ENCODE measurements at places on chromosomes 6 and 20.
A peak's percentile ranks its signal among the peaks of the same experiment; 100 is the strongest.

DNA sequence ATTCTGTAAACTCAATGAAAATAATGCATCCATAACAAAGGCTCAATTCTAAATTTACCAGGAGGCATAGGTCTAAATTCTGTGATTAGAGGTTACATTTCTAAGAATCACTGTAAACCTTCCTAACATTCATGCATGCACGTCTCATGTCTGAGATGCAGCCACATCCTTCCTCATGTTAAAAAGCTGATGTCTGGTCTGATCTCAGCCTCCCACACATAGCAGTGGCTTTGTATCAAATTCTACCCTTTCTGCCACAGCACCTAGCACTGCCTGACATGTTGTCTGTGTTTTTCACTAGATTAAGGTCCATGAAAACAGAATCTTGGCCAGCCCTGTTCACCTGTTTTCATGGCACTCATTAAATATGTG, 171.1 kb downstream of the WDR27 start:
- no peak for DNase-seq

- peak; percentile 62 for DNase-seq
These were observed 19.2 kb downstream of the MRPS18A start for GRCh38 chr6:43668151-43669028.

- DNase-seq, result no peak
These were observed 4.1 kb downstream of the LINC00237 start for GRCh38 chr20:21101932-21102575.

- no peak for DNase-seq
These were observed 26.3 kb downstream of the ALDH5A1 start for GRCh38 chr6:24520929-24521546.

DNA sequence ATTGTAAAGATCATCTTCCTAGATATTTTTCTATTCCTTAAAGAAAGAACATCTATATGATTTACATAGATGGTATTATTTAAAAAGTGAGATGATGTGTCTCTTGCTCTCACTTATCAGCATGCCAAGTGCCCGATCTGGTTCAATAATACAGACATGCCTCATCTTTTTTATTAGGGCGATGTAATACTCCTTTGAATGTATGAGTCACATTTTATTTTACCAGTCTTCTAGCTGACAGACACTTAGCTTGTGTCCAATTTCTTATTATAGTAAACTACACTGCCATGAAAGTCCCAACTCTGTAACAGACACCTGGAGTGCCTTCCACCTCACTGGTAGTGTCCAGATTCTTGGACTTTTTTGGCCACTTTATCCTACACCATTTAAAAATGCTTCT, 586.6 kb upstream of the BTBD3 start:
- DNase-seq, result no peak

GRCh38 chr20:41111578-41111951, 25.8 kb upstream of the PLCG1 start:
- DNase-seq, result no peak

DNA sequence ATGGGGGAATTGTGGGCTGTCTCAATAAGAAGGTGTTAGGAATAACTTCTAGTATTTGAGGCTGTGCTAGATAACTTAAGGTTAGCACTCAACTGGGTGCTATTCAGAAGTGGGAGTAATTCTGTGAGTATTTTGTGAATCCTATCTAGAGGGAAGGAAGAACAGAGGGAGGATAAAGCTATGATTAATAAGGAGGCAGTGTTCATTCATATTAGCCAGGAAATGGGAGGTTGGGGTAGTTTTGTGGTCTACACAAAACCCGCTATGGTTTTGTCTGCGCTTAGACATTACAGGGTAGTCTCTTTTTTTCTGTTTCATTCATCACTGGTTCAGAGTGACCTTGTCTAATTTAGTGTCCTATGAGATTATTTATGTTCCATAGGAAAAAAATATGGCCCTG, 341.0 kb downstream of the ARHGAP18 start:
- no peak for DNase-seq

DNA sequence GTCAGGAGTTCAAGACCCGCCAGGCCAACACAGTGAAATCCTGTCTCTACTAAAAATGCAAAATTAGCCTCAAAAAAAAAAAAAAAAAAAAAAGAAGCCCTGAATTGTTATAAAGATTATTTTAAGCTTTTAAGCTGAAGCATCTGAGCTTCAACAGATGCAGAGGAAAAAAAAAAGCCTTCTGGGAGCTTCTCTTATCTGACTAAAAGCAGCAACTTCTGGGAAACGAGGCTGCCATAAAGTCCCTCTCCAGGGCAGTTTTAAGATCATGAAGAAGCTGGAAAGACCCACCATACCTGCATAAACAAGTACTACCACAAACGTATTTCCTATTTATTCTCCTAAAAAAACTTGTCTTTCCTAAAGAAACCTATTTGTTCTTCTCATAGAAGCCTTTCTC, 3.6 kb downstream of the SERINC3 start:
- no peak for DNase-seq

- no peak for DNase-seq
These were observed 107.9 kb downstream of the RPP40 start for GRCh38 chr6:4895971-4896370.

DNA sequence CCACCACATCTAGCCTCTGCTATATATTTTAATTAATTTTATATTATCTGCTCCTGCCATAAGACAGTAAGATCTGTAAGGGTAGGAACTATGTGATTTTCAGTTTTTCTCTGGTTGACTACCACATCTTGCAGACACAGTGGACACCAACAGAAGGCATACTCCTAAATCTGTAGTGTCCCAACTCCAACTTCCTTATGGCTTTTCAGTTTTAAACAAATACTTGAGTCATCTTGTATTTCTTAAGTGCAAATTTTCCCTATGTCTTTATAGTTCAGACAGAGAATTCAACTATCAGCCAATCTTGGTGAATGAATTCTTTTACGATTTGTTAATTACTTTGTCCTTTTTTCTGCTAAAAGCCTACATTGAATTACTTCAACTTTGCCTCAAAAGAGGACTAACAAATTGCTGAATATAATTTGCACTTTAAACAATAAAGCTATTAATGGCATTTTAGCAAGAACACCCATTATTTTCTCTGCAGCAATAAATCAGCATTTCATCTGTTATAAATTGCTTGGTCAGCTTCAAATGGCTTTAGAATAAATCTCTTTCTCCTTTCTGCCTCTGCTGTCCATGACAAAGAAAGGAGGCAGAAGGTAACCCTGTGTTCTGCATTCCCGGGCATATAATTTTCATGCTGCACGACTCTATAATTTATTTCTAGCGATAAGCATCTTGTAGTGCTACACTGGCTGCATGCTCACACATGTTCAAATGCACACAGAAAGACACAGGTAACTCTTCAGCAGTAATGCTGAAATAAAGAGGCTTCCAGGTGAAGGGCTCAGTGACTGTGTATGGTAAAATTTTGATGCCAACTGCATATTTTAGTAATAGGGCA, 144.8 kb downstream of the BACH2 start:
- no peak for DNase-seq

GRCh38 chr6:90179190-90180169, 117.2 kb downstream of the BACH2 start:
- DNase-seq, result no peak

DNA sequence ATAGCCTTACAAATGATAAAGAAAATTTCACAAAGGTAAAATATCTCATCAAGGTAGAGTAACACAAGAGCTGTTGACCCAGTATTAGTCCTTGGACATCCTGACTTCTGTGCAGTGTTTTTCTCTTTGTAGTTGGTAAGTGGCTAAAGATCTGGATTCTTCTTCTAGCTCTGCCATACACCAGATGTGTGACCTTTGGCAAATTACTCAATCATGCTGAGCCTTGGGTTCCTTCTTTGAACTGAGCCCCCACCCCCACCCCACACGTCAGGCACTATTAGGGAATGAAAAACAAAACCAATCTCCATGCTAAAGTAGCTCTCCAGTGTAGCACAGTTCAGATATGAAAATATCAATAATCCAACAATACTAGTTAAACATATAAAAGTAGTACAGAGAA, 15.1 kb upstream of the TRIM39 start:
- no peak for DNase-seq

GRCh38 chr20:20022498-20022897, 5.3 kb downstream of the NAA20 start:
- DNase-seq, result no peak

DNA sequence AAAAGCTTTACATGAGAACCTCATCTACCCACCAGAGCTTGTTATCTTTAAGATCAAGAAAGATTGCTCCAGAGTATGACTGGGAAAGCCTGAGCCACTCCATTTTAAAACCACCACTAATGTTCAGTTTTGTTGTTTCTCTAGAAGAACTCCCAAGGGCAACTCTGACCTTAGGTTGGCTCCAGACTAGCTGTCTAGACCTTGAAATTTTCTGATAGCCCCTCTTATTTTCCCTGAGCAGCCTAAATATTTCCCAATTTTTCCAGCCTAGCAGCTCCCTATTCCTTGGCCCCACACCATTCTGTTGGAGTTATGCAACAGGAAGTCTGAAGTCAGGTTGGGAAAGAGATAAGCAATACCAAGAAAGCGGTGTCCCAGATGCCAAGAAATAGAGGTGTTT, 84.6 kb upstream of the TCF21 start:
- DNase-seq, result no peak

GRCh38 chr20:329851-330232, 4.5 kb downstream of the SOX12 start:
- no peak for DNase-seq

- DNase-seq, result no peak
These were observed 432.8 kb downstream of the GRIK2 start for GRCh38 chr6:101826269-101826668.

DNA sequence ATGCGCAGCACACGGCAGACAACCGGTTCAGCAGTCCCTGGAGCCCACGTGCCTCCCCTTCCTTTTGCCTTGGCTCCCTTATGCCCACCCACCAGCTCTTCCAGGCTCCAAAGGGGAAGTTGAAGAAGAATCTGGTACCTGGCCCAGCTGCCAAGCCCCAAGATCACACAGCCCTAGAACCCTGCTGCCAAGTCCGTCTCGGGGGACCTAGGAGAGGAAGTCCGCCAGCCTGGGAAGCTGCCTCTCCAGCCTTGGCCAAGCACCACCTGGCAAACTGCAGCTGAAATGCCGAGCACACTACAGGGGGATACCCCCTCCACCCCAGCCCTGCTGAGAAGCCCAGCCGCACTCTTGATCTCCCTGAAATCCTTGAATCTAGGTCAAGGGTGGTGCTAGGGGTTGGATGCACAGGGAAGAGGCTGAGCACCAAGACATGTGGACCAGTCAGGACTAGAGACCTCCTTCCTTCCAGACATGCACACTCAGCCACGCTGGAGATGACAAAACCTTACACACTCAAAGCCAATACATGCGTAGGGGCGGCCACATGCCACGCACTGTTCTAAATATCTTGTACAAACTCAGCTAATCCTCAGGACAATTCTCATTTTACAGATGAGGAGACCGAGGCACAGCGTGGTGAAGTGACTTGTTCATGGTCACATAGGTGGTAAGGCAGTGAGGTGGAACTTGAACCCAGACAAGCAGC, 124.1 kb downstream of the PREX1 start:
- no peak for DNase-seq

- DNase-seq, result no peak
These were observed 3.6 kb upstream of the HAO1 start for GRCh38 chr20:7943891-7944290.

- DNase-seq, result no peak
These were observed 49.0 kb upstream of the CDYL start for GRCh38 chr6:4727217-4727616.

- DNase-seq, result no peak
These were observed 71.7 kb downstream of the SNX5 start for GRCh38 chr20:17896771-17897369.

GRCh38 chr6:156942266-156942665, 165.1 kb downstream of the ARID1B start:
- no peak for DNase-seq

- no peak for DNase-seq
These were observed 555.3 kb upstream of the CHD6 start for GRCh38 chr20:42173440-42173839.

- DNase-seq, result no peak
These were observed 1.2 kb upstream of the WRNIP1 start for GRCh38 chr6:2763876-2764540.

DNA sequence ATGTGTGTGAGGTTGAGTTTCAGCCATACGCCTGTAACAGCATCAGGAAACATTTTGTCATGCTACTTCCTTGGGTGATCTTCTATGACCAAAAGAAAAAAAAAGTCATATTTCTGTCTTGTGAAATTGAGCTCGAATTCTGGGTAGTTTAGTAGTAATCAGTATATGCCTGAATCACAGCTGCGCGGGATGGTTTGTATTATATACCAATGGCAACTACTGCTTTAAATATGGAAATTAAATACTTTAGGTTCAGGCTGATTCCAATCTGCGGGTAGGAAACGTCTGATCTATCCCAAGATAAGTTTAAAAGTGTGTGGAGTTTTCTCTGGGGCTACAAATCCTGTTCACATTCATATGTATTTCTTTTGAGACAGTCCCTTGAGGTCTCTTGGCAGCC, 115.6 kb upstream of the FERMT1 start:
- DNase-seq, result no peak

GRCh38 chr6:36362551-36363370, 24.7 kb downstream of the ETV7 start:
- no peak for DNase-seq

DNA sequence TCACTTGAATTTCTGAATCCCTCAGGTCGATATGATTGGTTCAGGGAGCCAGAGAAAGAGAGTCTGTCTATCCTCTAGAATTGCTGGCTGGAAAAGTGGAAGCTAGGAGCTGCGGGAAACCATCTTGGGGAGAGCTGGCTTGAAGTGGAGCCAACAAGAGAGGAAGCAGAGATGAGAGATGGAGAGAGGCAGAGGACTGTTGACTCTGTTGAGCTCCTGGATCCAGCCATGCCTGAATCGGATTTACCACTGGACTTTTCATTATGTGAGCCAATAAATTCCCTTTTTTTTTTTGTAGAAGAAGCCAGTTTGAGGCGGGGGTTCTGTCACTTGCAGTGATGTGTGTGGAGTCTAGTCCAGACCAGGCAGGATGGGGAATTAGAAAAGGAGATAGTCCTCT, 13.9 kb upstream of the SLC9A8 start:
- no peak for DNase-seq

DNA sequence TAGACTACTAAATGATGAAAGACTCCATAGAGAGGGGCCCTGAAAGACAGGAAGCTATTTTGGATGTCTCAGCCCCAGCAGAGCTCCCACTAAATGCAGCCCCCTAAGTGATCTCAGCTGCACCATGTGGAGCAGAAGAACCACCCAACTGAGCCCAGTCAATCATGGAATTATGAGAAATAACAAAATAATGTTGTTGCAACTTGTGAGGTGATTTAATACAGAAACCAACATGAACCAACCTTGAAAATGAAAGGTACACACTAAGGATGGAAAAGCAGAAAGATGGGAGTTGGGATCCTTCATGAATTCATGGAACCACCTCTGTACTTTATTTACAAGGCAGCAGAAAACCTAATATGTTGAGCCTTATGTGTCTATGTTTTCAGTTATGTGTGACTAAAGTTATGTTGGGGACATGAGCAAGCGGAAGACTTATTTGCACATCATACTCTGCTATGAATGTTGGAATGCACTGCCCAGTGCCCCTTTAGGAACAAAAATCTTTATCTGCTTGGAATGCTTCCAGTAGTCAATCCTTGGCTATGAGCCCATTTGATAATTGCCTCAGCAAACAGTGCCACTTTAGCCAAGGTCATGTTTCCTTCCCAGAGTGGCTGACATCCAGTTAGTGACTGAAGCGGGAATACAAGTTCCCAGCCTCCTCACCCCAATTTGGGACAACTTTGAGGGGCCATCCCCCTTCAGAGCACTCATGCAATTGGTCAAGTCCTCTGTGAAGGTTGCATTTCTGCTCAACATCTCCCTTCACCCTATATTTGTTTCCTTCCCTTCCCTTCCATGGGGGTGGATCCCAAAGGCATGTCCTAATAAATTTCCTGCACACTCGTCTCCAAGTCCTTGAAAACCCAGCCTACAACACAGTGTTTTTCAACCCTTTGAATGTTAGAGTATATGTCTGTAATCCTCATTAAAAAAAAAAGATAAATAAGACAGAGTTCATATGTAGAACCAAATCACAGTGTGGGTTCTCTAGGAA, 18.4 kb downstream of the TP53RK start:
- peak; percentile 59 for DNase-seq

All from NCI-H1105 (cell line).